ENCODE measurements at places on chromosomes 12 and 14.

DNA sequence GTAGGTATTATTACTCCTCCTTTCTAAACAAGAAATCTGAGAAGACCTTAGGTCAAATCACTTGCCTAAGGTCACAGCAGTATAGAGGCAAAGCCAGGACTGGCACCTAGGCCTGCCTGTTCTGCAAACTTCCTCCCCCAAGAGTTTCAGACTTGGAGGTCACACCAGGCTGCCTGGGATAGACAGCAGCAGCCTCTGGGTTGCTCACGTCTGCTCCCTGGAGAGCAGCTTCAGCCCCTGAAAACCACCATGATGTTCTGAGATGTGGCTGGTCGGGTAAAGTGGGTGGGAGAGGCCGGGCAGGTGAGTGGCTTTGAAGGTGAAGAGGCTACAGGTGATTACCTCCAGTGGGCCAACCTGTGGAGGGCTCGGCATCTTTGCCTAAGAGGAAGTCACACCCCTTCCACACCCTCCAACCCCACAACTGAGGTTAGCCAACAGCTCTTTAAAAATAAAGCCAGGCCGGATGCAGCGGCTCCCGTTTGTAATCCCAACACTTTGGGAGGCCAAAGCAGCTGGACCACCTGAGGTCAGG lies 37.0 kb upstream of the PNMA1 start:
- DNase-seq = no peak

- no peak for DNase-seq
These were observed 24.1 kb downstream of the MTHFD1 start for GRCh38 chr14:64412237-64412636.

DNA sequence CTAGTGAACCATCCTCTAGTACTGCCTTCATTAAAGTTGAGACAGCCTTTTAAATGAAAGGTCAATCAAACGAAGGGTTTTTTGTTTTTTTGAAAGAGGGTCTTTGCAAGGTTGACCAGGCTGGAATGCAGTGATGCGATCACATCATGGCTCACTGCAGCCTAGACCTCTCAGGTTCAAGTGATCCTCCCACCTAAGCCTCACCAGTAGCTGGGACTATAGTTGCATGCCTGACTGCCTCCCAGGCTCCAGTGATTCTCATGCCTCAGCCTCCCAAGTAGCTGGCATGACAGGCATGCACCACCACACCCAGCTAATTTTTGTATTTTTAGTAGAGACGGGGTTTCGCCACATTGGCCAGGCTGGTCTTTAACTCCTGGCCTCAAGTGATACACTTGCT lies 114.6 kb upstream of the SINHCAF start:
- DNase-seq = no peak

DNA sequence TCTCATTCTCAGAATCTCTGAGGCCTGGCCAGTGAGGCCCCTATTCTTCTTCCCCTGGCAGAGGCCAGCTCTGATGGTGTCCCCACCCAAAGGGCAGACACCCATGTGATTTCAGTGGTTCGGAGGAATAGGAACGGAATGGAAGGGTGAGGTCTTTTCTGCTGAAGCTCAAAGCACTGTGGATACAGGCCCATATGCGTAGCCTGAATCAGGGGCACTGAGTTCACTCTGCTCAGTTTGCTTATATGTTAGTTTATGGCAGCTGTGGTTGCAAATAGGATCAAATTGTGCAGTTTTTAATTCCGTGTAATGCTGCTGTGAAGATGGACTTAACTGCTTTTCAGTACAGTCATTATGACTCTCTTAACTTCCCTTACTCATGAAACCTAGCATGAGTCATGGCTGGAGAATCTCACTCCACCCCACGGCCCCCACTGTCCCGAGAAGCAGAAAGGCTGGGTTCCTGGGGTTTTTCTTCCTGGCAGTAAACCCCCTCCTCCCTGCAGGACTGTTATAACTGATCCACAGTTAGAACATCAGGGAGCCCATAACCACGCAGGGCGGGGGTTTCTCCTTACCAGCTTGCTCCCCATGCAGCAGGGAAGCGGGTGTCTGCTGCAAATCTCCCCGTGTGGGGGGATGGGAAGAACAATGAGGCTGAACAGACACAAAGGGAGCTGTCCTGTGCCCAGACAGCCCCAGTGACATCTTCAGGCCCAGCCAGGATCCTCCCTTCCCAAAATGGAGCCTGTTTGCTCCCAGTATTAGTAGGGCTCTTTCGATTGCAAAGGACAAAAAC lies 122.7 kb downstream of the SLC38A6 start:
- peak; percentile 74 for DNase-seq

- DNase-seq = no peak
These were observed 64.9 kb upstream of the PCED1B start for GRCh38 chr12:47014474-47014873.

Measured in urinary bladder (tissue), 4 donors.